ENCODE measurements at places on chromosomes 4 and X.

- DNase-seq = no peak
Observed at GRCh38 chrX:5307416-5307815, 921.3 kb downstream of the NLGN4X start.

DNA sequence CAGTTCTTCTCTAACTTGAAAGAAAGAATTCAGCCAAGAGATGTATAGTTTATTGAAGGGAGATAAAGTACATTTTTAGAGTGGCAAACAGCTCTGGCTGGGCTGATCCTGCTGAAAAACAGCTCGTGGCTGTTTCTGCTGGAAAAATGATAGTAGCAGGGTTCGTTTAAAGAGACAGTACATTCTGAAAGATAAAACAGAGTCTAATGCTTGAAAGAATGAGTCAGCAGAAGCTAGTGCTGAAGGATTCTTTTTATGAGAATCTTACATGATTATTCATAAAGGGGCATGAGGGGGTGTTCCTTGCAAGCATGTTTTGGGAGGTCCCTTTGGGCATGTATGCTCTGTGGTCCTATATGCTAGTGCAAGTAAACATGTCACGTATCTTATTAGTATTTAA lies 790.0 kb downstream of the PCDH18 start:
- no peak for DNase-seq

DNA sequence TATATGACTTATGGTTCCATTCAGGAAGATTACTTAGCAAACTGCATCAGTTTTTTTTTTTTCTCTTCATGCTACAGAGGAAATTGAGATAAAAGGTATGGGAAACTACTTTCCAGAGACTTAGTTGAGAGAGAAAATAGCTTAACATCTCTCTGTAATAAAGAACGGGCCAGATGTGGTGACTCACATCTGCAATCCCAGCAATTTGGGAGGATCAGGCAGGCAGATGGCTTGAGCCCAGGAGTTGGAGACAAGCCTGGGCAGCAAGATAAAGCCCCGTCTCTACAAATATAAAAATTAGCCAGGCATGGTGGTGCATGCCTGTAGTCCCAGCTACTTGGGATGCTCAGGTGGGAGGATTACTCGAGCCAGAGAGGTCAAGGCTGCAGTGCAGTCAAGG lies 271.2 kb upstream of the TENM3 start:
- no peak for DNase-seq

- no peak for DNase-seq
Observed at GRCh38 chr4:1539859-1540600, 133.8 kb upstream of the NKX1-1 start.

- no peak for DNase-seq
Observed at GRCh38 chrX:100946299-100946927, 17.7 kb upstream of the XKRX start.

GRCh38 chr4:21946858-21947257 lies 1.7 kb downstream of the KCNIP4 start:
- no peak for DNase-seq

DNA sequence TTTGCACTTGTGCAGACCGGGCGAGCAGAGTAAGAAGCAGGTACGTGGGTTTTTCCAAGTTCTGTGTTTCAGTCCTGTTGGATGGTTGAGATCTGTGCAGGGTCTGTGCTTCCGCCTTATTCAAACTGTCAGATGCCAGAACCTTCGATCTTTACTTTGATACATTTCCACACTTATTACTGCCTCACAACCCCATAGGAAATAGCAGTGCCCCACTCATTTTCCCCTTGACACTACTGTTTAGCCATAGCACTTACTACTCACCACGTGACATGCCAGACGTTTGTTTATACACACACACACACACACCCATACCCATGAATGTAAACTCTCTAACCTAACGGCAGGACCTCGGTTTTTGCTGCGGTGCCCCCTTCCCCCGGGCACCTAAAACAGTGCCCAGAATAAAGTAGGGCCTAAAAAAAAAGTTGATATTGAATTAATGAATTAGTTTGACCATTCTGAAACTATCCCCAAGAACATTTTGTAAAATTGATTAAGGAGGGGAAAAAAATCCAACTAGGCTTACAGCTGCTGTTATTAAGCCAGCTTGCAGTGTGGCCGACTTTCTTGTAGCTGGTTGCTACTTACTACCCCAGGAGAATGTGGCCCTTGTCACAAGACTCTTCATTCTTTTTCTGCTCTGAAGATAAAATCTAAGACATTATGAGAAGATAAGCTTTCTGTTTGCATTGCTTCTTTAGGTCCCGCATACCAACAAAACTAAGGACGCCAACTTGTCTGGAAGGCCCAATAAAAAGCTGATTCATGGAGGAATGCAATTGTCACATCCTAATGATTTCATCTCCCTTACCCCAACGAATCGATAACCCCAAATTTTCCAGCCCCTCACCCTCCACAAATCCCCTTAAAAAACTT lies 704 bp upstream of the SEPSECS start:
- DNase-seq = peak; percentile 71
